ENCODE measurements at places on chromosomes 5 and 9. TPM values are rescaled to one million over a fixed set of nuclear protein-coding genes. Genes with fewer than 3 reads are reported as not detected.

FOXD4L6 gene
- not detected for polyA plus RNA-seq

- no peak for DNase-seq
These were observed 11.4 kb downstream of the ABO start for GRCh38 chr9:133263557-133263956.

DNA sequence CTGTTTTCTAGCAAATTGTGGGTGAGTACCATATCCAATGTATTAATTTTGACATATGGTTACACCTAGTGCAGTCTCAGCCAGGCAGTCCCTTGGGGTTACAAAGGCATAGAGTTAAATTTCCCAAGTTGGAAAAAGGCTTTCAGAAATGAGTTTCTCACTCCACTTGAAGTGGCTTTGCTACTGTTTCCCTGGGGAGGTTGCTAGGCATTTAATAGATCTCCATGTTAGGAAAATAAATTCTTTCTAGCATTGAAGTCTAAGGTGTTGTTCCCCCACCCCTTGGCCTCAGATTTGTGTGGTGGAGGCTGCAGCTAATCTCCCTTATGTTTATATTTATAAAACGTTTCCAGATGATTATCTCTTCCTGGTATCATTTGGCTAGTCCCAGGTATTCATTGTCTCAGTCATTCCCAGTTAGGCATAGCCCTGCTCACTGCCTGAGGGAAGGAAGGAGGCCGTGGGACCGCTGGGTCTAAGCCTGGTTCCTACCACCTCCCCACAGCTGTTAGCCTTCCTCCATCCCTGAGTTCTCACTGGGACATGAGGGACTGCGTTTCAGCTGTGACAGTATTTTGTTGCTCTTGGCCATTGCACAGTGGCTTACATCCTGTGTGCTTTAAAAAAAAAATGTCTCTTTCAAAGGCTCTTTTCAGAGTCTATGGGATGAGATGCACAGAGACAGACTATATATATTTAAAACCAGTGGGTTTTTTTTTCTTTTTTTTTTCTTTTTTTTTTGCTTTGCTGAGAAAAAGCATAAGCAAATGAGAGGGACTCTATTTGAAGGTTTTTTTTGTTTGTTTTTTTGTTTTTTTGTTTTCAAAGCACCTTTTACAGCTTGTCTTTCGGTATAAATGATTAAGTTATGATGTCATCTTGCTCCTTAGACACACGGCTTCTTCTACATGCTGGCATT is 121.5 kb downstream of the MAST4 start:
- no peak for DNase-seq

DNA sequence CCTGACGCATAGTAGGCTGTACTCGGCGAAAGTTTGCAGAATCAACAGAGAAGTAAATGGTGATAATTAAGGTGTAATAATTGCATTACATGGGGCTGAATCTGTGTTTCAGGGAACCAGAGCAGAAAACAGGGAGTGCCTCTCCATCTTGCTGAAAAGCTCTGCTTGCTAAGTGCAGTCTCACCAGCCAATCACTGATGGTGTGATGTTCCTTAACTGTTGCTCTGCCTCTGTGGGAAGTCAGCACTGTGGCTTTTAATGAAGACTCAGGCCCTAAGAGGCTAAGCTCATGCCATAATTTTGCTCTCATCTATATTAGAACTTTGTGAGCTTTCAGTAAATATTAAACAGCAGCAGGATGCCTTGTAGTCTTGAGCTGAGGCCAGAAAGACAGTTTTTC is 4.5 kb downstream of the PHF24 start:
- no peak for DNase-seq

- DNase-seq = no peak
These were observed 29.0 kb upstream of the GPR150 start for GRCh38 chr5:95590880-95591279.

GRCh38 chr9:138075961-138076649 is 198.5 kb downstream of the CACNA1B start:
- no peak for DNase-seq

GRCh38 chr5:78953092-78953800 is 31.9 kb downstream of the ARSB start:
- no peak for DNase-seq

SLU7 gene
- polyA plus RNA-seq = 64.1 TPM

DNA sequence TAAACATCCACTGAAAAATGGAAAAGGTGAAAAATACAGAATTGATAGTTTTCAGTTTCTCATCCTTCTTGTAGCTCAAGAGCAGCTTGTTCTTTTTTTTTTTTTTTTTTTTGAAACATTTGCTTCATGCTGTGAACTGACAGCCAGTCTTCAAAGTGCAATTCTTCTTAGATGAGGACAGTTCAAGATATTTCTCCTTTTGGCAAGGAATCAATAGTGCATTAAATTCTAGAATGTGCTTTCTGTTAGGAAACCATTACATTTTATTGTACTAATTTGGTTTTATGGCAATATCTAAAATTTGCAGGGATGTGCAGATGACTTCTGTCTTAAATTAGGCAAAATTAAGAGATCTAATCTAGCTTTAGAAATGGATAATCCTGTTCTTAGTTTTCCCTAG is 969.3 kb upstream of the ACO1 start:
- no peak for DNase-seq

GRCh38 chr9:137427454-137428310 is 4.5 kb downstream of the NOXA1 start:
- DNase-seq = no peak

PCA3 gene
- not detected for polyA plus RNA-seq

GRCh38 chr9:77841739-77842386 is 189.7 kb downstream of the GNAQ start:
- DNase-seq = no peak

DNA sequence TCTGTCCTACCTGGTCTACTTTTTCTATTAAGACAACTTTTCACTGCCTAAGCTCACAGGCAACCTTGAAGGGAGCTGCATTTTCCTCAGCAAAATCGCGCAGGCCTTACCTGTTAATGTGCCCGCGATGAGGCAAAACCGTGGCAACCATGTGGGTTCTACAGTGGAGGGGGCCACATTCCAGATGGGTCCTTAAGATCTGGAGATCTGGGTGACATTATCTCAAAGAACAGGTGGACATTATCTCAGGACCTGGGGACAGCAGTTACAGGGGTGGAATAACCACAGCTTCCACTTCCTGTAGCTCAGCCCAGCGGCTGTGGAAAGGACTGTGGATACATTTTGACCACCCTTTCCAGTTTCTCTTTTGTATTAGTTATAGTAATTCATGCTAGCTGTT is 112.8 kb upstream of the PTCH1 start:
- no peak for DNase-seq

DNA sequence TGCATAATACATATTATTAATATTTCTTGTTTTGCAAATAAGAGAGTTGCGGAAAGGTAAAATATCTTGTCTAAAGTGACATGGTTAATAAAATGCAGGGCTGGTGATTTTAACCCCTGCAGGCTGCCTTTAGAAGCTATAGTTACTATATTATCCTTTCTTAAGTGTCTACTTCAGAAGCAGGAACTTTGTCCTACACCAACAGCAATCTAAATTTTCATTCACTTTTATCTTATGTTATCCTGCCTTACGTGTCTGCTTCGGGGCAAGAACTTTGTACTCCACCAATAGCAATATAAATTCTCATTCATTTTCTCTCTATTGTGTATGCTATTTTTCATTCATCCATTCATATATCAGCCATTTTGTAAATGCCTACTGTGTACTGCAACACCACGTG is 719.5 kb downstream of the TLR4 start:
- DNase-seq = no peak

TMEM174 gene
- polyA plus RNA-seq = not detected

- DNase-seq = no peak
These were observed 50.6 kb downstream of the PTPN3 start for GRCh38 chr9:109447329-109448076.

ZNF608 gene
- polyA plus RNA-seq = not detected

BAAT gene
- polyA plus RNA-seq = not detected

- no peak for DNase-seq
These were observed 77.0 kb upstream of the RASA1 start for GRCh38 chr5:87190687-87191086.

DNA sequence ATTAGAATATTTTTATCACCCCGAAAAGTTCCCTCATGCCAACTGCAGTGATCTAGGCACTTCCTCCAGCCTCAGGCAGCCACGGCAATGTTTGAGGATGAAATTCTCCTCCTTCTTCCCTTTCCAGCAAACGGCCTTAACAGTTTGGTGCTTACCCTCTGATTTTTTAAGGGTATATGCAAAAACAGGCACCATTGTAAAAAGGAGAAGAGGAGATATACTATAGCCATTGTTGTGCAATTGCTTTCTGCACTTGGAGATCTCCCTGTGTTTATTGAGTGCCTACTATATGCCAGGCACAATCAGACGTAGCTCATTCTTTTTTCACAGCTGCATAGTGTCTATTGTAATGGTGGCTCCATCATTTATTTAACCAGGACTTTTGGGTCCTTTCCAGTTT is 29.4 kb downstream of the GSN start:
- DNase-seq = no peak

TMEM141 gene
- 28.2 TPM for polyA plus RNA-seq

TLX3 gene
- not detected for polyA plus RNA-seq

Measured in naive thymus-derived CD4-positive, alpha-beta T cell (primary cell).